CD4-positive, alpha-beta T cell treated with Interleukin-15 for 1 hour (primary cell): ENCODE measurements at places on chromosomes 1 and 21.

GRCh38 chr1:22297999-22298398 is 153.7 kb upstream of the ZBTB40 start:
- DNase-seq = no peak

GRCh38 chr1:246428542-246429308 is 78.4 kb downstream of the SMYD3 start:
- DNase-seq = no peak

GRCh38 chr1:81804312-81804711 is 3.6 kb downstream of the ADGRL2 start:
- no peak for DNase-seq

DNA sequence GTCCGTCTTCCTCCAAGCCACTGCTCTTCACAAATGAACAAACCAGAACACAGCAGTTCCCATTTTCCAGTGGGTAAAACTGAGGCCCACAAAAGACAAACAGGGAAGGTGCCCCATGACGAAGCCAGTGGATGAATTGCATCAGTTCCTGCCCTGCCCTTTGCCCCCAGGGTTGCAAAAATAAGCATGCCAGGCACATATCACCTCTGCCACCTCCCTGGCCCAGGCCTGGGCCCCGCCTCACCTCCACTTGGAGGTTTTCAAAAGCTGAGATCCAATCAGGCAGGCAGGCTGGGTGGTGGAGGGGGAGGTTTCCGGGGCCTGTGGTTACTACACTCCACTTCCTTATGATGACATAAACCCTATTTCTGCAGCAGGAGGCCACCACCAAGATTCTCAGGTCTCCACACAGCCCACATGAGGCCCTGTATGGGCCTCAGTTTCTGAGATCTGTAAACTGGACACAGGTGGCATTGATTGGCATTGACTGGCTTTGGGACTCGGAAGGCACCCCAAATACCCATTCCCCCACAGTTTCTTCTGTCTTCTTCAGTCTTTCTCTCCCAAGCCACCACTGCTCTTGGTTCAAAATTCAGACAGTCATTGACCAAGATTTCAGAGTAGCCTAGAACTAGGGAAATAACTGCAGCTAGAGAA is 4.1 kb downstream of the KIF21B start:
- peak; percentile 90 for DNase-seq

GRCh38 chr1:30675761-30676160 is 47.6 kb downstream of the MATN1 start:
- DNase-seq = no peak

DNA sequence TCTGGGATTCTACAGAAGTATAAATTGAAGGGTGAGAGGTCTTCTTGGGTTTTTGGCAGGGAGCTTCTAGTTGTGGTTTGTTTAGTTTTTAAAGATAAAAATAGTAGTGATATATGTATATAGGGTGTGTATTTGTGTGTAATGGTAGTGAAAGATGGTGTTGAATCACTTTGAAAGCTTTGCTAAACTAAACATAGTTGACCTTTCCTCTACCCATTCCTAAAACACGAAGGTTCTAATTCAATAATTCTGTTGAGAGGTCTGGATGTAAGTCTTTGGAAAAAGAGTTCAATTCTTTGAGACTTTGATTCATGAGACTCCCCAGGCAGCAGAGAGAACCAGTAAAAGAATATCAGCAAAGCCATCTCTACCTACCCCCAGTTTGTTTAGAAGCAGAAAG is 247.9 kb upstream of the DUSP10 start:
- no peak for DNase-seq

GRCh38 chr1:14968251-14968851 is 185.2 kb upstream of the TMEM51 start:
- DNase-seq = no peak
